ENCODE measurements at places on chromosomes 12 and 14.

- peak; percentile 73 for DNase-seq
Observed at GRCh38 chr14:50318031-50318626, 6.0 kb downstream of the DMAC2L start.

DNA sequence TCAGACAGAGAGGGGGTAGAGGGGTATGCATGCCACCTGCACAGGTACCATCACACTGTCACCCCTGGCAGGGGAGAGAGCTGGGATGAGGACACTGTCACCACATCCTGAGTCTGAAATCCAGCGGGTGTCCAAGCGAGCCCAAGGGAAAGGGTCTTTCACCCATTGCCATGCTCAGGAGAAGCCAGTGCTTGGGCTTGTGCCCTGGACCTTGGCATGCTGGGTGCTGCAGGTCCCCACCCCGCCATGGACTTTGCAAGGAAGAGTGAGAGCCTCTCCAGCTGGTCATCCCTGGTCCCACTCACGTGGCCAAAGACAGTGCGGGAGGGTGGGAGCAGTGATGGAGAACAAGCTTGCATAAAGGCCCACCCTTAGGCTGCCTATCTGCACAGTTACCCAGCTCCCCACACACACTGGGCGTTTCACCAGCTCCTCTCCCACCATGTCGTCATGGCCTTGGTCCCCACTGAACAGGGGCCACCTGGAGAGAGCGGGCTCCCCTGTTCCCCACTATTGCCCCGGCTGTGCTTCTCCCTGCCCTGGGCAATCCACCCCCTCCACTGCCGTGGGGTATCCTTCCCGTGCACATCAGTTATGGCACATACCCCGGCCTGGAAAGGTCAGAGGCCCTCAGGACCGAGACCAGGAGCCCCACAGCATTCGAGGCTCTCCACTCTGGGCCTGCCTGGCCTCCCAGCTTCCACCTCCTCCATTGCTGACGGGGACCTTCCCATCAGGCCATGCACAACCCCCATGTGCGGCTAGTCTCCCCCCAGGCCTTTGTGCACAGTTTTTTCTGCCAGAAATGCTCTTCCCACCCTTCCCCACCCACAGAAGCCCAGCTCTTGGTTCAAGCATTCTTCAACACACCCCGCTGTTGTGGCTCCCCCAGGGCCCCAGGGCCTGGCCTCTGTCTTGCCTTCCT, 58.6 kb upstream of the BCL11B start:
- DNase-seq: no peak

DNA sequence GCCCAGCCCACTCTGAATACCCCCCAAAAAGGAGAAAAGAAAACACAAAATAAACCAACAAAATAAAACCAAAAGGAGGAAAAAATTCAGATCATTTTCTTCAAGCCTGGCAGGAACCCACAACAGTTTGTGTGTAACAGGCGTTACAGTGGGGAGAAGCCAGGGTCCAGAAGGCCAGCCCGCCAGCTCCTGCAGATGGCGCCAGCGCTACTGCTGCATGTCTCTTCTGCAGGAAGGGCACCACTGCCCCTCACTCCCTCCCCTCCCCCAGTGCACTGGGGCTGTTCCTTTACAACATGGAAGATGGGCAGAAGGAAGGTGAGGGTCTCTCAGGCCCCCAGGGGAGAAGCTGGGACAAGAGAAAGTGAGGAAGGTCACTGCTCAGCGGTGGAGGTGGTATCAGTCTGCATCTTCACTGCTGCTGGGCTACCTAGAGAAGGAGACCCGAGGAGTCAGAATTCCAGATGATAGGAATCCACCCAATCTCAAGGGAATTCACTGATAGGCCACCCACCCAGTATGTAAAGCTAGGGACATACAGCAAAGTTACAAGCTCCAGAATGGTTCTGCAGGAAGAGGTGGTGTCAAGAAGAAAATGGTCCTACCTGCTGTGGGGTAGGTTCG, 2.3 kb upstream of the NOP2 start:
- DNase-seq: peak; percentile 65

GRCh38 chr14:78608998-78609787, 439.0 kb downstream of the NRXN3 start:
- DNase-seq: no peak

DNA sequence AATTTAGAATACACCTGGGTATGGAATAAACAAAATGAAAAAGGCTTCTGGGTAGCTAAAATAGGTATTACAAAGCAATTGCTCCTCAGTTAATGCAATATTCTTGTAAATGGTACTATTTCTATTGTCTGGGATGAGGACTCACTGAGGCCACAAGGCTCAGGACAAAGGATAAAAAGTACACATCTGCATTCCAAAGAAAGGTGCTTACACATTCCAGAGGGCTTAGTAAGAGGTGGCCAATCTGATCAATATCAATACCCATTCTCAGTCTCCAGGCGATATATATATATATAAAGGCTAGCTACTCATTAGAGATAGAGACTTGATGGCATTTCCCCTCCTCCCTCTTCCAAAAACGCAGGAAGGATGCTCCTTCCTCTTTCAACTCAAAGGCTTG, 43.8 kb downstream of the ATXN7L3B start:
- DNase-seq: no peak

- no peak for DNase-seq
Observed at GRCh38 chr14:23228812-23229211, 8.9 kb upstream of the RNF212B start.

DNA sequence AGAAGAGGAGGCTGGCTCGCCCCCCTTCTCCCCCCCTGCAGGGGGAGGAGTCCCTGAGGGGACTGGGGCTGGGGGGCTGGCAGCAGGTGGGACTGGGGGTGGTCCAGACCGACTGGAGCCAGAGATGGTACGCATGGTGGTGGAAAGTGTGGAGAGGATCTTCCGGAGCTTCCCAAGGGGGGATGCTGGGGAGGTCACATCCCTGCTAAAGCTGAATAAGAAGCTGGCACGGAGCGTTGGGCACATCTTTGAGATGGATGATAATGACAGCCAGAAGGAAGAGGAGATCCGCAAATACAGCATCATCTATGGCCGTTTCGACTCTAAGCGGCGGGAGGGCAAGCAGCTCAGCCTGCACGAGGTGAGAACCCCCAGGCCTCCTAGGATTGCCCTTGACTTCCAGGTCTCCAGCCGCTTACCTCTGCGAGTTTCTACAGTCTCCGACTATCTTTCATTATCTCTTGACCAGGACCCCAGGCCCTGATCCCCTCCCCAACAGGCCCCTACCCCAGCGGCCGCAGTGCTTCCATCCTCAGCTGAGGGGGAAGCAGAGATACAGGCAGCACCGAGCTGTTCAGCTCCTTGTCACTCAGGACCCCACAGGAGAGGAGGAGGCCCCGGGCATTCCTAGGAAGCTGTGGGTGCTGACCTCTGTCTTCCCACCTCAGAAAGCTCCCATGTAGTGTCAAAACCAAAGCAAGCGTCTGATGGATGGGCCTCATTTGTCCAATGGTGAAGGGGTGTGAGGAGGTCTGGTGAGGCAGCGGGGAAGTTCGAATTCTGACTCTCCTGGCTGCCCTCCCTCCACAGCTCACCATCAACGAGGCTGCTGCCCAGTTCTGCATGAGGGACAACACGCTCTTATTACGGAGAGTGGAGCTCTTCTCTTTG, 3.0 kb downstream of the NAB2 start:
- DNase-seq: no peak

DNA sequence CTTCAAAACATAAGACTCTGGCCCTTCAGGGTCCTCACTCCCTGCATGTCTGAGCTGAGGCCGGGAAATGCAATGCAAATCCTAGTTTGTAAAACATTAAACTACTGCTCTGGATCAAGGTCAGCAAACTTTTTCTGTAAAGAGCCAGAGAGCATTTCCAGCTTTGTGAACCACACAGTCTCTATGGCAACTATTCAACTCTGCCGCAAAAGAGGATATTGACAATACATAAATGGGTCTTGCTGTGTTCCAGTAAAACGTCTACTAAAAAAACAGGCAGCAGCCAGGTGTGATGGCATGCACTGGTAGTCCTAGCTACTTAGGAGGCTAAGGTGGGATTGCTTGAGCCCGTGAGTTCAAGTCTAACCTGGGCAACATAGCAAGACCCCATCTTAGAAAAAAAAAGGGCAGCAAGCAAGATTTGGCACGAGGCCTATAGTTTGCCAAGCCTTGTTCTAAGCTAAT, 22.3 kb downstream of the DDX24 start:
- DNase-seq: no peak

GRCh38 chr12:51832354-51833107, 16.0 kb downstream of the FIGNL2 start:
- DNase-seq: no peak

DNA sequence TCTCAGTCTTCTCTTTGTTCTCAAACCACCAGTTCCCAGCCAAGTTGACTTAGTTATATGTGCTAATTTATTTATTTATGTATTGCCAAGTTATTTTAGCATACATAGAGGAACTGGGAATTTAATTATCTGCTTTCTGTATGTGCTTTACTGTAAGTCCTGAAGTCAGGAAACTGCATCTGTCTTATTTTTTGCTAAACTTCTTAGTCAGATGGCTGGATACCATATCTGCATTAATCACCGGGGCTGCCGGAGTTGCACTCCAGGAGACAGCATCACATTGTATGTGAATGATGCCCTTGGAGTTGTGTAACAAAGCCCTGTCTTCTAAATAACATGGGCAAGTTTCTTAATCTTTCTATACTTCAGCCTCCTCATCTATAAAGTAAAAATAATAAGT, 96.2 kb downstream of the MON2 start:
- no peak for DNase-seq

DNA sequence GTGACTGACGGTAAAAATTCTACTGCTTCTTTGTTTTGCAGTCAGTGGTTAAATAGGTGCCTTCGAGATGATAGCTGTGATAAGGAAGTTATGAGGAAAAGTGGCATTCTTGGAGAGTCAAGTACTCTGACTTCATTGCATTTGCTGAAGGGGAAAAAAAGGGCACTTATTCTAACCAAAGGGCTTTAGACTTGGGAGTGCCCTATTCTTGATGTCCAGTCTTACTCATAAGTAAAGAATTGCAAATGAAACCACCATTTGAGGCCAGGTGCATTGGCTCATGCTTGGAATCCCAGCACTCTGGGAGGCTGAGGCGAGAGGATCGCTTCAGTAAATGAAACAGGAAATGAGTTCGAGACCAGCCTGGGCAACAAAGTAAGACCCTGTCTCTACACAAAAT, 40.3 kb downstream of the BRAP start:
- no peak for DNase-seq

DNA sequence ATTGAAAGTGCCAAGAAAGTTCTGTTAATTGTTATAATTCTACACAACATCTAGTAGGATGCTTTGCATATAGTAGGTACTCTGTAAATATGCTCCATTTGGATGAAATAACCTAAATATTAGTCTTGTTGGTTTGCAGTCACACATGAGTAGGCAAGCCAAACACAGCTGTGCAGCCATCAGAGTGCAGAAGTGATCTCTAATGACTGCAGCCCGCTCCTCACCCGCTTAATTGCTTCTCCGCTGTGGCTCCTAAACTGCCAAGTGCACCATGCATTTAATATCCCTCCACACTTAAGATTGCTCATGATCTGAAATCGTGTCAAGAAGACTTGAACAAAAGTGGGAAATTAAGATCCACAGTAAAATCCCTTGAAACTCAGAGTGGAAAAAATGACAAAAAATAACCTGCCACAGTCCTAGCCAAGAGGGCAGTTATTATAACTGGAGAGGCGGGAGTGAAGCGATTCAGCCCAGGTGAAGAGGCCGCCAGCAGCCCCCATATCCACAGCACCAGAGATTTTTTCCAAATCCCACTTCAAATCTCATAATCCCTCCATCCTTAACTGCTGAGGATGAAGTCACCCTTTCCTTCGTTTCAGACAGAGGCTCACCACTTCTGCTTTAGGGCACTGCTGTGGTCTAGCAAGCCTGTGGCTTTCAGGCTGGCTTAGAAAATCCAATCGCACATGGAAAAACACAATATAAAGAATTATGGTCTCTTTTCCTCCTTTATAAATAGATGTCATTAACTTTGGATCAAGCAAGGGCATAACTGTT, 69.5 kb downstream of the TMEM30B start:
- DNase-seq: no peak

- DNase-seq: no peak
Observed at GRCh38 chr12:131093971-131094830, 140.5 kb downstream of the ADGRD1 start.

- no peak for DNase-seq
Observed at GRCh38 chr14:23646648-23647549, 10.7 kb downstream of the DHRS2 start.

- no peak for DNase-seq
Observed at GRCh38 chr12:123056053-123056452, 75.6 kb downstream of the ARL6IP4 start.

- no peak for DNase-seq
Observed at GRCh38 chr14:74735125-74735524, 22.2 kb downstream of the FCF1 start.

GRCh38 chr12:108604208-108604941, 6.5 kb upstream of the TMEM119 start:
- DNase-seq: no peak

- no peak for DNase-seq
Observed at GRCh38 chr14:89469210-89470198, 52.5 kb upstream of the FOXN3 start.

GRCh38 chr14:37622231-37622923, 26.9 kb downstream of the TTC6 start:
- no peak for DNase-seq

DNA sequence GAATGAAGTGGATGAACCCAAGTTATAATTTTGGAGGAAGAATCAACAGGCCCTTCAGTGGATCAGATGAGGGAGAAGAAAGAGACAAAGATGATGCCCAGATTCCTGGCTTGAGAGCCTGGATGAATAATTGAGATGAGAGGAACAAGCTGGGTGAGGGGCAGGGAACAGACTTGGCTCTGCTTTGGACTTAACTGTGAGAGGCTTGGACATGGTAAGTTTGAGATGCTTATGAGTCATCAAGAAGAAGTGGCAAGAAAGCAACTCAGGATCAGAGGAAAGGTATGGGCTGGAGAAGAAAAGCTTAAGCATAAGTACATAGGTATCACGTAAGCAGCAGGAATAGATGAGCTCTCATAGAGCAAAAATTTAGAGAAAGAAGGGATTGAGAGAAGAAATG, 55.3 kb downstream of the FIGNL2 start:
- DNase-seq: no peak

- DNase-seq: no peak
Observed at GRCh38 chr12:128661226-128661569, 162.6 kb downstream of the SLC15A4 start.

DNA sequence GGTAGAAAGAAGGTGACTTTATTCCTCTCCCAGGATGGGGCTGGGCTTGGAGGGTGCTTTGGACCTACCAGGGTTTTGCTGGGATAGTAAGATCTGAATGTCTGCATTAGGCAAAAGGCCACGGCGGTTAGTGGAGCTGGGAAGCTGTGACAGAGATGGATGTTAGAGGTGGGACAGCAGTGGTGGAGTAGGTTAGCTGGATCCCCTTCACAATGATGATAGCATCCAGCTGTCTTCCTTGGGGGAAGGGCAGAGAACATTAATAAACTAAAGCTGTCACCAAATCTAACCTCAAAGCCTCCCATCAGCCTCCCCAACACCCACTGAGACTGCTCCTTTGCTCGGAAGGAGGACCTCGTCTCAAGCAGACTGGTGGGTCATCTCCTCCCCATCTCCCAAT, 104.8 kb downstream of the GPATCH2L start:
- no peak for DNase-seq

All from RKO (cell line).